ENCODE measurements at places on chromosomes 2 and 18. TPM values are rescaled to one million over a fixed set of nuclear protein-coding genes. Genes with fewer than 3 reads are reported as not detected.

GRCh38 chr2:229611360-229611759 lies 103.0 kb downstream of the DNER start:
- DNase-seq = no peak
- peaks cover 8% of the 10 kb centered on the region for H3K4me1 ChIP-seq
- no peak overlapping the region for H3K4me3 ChIP-seq
- H3K27ac ChIP-seq = no peak overlapping the region
- H3K36me3 ChIP-seq = no peaks in the 10 kb centered on the region
- peaks cover 3% of the 10 kb centered on the region for H3K27me3 ChIP-seq

- H3K27me3 ChIP-seq = no peaks in the 10 kb centered on the region
- H3K36me3 ChIP-seq = peaks cover 43% of the 10 kb centered on the region
- H3K27ac ChIP-seq = no peak overlapping the region
- H3K4me3 ChIP-seq = no peak overlapping the region
Observed at GRCh38 chr18:23540867-23541266, 37.6 kb downstream of the RMC1 start.

- peak overlapping the region; percentile 92 for H3K4me3 ChIP-seq
- H3K36me3 ChIP-seq = peaks cover 49% of the 10 kb centered on the region
- peaks cover 33% of the 10 kb centered on the region for H3K4me1 ChIP-seq
- no peak for DNase-seq
- no peaks in the 10 kb centered on the region for H3K27me3 ChIP-seq
Observed at GRCh38 chr2:171432969-171433762, 624 bp downstream of the METTL8 start.

- peaks cover 12% of the 10 kb centered on the region for H3K36me3 ChIP-seq
- H3K4me3 ChIP-seq = no peak overlapping the region
- H3K4me1 ChIP-seq = peaks cover 12% of the 10 kb centered on the region
Observed at GRCh38 chr2:75614162-75614651, 32.4 kb upstream of the MRPL19 start.

- DNase-seq = no peak
- peaks cover 43% of the 10 kb centered on the region for H3K36me3 ChIP-seq
- H3K4me1 ChIP-seq = no peaks in the 10 kb centered on the region
- H3K27me3 ChIP-seq = peaks cover 1% of the 10 kb centered on the region
- no peak overlapping the region for H3K4me3 ChIP-seq
Observed at GRCh38 chr2:227536445-227536844, 62.2 kb upstream of the SCYGR2 start.

GRCh38 chr2:132429941-132430573 lies 13.5 kb downstream of the GPR39 start:
- H3K27me3 ChIP-seq = peaks cover 4% of the 10 kb centered on the region
- no peak overlapping the region for H3K27ac ChIP-seq
- H3K36me3 ChIP-seq = peaks cover 29% of the 10 kb centered on the region

DNA sequence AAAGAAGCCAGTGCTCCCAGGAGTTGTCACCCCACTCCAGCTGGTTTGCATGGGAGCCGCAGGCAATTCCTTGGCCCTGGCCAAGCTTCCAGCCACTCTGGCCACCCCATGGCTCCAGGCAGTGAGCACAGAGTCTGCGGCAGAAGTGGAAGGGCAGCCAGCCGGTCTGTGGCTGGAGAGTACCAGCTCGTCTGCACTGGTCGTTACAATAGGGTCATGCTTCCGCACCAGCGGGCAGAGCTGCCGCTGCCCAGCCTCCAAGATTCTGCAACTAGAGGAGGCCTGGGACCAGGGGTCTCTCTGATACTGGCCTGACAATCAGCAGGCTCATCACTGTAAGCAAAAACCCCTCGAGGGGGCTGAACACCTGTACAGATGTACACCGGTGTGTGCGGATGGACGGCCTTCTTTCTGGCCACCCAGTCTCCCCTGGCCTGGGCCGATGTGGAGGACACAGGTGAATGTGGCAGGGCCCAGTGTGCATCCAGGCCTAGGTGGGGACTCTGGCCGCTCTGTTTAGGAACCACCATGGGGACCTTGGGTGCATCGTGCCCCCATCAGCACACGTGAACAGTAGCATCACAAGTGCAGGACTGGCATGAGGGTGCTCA lies 51.9 kb upstream of the ODC1 start:
- DNase-seq = no peak
- no peaks in the 10 kb centered on the region for H3K36me3 ChIP-seq
- no peak overlapping the region for H3K4me3 ChIP-seq
- peaks cover 18% of the 10 kb centered on the region for H3K4me1 ChIP-seq

DNA sequence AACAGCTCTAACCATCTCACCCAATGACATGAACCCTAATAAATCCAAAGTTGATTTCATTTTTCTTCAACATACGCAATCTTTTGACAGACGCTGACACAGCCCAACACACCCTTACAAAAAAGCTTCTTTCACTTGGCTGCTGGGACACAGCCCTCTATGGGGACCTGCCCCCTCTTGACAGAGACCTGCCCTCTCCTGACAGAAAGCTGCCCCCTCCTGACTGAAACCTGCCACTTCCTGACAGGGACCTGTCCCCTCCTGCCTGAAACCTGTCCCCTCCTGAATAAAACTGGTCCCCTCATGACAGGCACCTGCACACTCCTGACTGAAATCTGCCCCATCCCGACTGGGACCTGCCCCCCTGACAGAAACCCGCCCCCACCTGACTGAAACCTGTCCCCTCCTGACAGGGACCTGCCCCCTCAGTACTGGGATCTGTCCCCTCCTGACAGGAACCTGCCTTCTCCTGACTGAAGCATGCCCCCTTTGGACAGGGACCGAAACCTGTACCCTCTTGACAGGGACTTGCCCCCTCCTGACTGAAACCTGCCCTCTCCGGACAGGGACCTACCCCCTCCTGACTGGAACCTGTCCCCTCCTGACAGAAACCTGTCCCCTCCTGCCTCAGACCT lies 87.9 kb downstream of the PXDN start:
- H3K4me3 ChIP-seq = no peak overlapping the region
- peaks cover 25% of the 10 kb centered on the region for H3K36me3 ChIP-seq
- no peaks in the 10 kb centered on the region for H3K4me1 ChIP-seq
- peaks cover 7% of the 10 kb centered on the region for H3K27me3 ChIP-seq

GRCh38 chr2:12694990-12695774 lies 21.6 kb upstream of the TRIB2 start:
- H3K4me3 ChIP-seq = no peak overlapping the region
- peaks cover under 1% of the 10 kb centered on the region for H3K4me1 ChIP-seq
- H3K36me3 ChIP-seq = peaks cover 7% of the 10 kb centered on the region
- no peak overlapping the region for H3K27ac ChIP-seq

DNA sequence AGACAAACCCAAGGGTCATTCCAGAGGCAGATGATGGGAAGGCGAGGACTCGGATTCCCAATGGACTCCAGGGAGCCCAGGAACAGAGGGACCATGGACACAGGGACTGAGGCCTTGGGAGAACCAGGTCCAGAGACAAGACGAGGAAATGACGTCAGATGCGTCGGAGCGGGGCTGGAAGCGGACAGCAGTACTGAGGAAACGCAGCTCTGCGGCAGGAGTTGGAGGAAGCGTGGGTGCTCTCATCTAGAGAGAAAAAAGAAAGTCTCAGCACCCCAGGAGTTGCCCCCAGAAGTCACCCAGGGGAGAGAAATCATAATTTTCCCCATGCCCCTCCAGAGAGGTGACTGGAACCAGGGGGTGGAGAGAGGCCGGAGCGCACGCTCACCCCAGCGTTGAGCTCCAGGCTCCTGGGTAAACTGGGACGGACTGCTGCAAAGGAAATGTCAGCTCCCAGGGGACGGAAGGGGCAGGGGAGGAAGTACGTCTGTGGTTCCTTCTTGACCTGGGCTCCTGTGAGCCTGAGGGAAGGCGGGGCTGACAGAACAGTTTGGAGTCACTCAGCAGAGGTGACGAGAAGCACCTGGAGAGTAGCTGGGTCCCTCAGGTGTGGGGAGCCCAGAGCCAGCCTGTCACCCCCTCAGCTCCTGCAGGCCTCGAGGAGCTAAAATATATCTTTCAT lies 44.7 kb downstream of the CMPK2 start:
- DNase-seq = no peak
- peaks cover 1% of the 10 kb centered on the region for H3K27me3 ChIP-seq
- no peaks in the 10 kb centered on the region for H3K4me1 ChIP-seq
- H3K36me3 ChIP-seq = peaks cover 6% of the 10 kb centered on the region

DNA sequence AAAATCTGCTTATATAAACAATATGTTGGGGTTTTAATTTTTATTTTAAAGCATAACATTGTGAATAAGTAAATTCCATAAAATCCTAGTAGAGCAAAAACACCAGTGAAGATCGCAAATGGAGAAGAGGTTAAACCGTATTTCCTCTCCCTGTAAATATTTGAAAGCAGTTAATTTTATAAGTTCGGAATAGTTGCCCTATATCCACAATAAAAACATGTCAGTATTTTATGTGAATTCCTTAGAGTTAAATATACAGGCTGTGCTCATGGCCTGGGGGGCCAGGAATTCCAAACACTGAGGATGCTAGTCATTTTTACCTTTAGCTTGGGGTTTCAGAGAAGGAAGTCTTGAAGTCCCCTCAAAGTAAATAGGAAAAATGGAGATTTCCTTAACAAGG lies 135.0 kb downstream of the FIGN start:
- no peak overlapping the region for H3K27ac ChIP-seq
- peak; percentile 13 for DNase-seq
- H3K27me3 ChIP-seq = no peaks in the 10 kb centered on the region
- H3K4me1 ChIP-seq = peaks cover 47% of the 10 kb centered on the region
- no peak overlapping the region for H3K4me3 ChIP-seq

- no peak overlapping the region for H3K4me3 ChIP-seq
- no peak for DNase-seq
- H3K36me3 ChIP-seq = no peaks in the 10 kb centered on the region
Observed at GRCh38 chr2:223647258-223647952, 45.2 kb upstream of the SCG2 start.

- H3K36me3 ChIP-seq = peaks cover 25% of the 10 kb centered on the region
- peak overlapping the region; percentile 73 for H3K4me3 ChIP-seq
- H3K4me1 ChIP-seq = peaks cover 49% of the 10 kb centered on the region
- peak overlapping the region; percentile 80 for H3K27ac ChIP-seq
Observed at GRCh38 chr18:3014503-3015203, 1.7 kb upstream of the LPIN2 start.

DNA sequence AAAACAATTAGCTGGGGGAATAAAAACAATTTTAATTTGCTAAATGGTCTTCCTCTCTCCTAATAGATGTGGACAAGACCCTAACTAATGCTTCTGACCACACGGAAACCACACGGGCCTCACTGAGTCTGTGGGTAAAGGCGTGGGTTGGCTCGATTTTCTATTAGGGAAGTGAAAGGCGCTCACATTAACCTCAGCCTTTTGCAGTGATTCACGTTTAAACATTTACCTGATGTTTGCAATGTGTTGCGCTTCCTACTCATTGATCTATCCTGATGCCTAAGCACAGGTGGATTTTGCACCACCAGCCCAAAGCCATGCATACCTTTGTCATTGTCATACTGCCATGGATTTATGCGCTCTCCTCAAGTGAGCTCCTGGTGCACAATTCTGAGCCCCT lies 35.6 kb upstream of the NRP2 start:
- no peaks in the 10 kb centered on the region for H3K36me3 ChIP-seq
- no peak overlapping the region for H3K4me3 ChIP-seq
- H3K4me1 ChIP-seq = peaks cover 33% of the 10 kb centered on the region

DNA sequence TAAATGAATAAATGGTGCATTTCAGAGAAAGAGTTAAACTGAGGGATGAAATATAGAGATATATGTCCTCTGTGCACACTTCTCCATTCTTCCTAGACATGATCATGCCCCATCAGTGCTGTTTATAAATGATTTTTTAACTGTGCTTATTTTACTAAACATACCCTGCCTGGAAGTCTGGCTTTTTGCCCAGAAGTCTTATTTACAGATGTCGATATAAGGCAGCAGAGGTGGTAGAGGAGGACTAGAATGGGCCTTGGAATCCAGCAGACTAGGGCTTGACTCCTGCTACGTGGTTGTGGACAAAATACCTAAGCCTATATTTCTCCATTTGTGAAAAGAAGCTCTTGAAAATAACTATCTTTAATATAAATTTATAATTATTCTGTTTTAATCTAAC lies 355.5 kb downstream of the RAD51AP2 start:
- DNase-seq = no peak
- H3K27ac ChIP-seq = no peak overlapping the region
- H3K4me3 ChIP-seq = no peak overlapping the region
- H3K27me3 ChIP-seq = no peaks in the 10 kb centered on the region
- no peaks in the 10 kb centered on the region for H3K36me3 ChIP-seq

DNA sequence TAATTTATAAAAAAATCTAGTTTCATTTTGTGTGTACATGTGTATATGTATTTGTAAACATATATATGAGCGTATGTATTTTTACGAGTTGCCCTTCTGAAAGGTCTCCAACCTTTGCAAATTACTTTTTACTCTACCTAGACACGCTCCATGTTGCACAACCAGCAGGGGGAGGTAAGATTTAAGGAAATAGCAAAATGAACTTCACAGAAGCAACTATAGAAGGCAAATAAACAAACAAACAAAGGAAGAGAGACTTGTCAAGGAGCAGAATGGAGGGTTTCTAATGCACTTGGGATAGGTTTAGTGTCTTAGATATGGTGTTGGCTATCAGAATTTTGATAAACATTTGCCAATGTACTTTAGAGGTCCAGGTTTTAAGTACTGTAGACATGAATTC lies 820.5 kb upstream of the POU3F3 start:
- H3K4me3 ChIP-seq = no peak overlapping the region
- H3K27me3 ChIP-seq = no peaks in the 10 kb centered on the region
- H3K4me1 ChIP-seq = no peaks in the 10 kb centered on the region
- no peaks in the 10 kb centered on the region for H3K36me3 ChIP-seq
- no peak overlapping the region for H3K27ac ChIP-seq
- DNase-seq = no peak

GRCh38 chr18:32372381-32373061 lies 98.2 kb downstream of the GAREM1 start:
- H3K36me3 ChIP-seq = no peaks in the 10 kb centered on the region
- no peak overlapping the region for H3K4me3 ChIP-seq
- H3K4me1 ChIP-seq = no peaks in the 10 kb centered on the region
- H3K27ac ChIP-seq = no peak overlapping the region

GRCh38 chr2:25347205-25347815 lies 5.6 kb upstream of the DNMT3A start:
- no peak overlapping the region for H3K27ac ChIP-seq
- H3K4me1 ChIP-seq = peaks cover 22% of the 10 kb centered on the region
- H3K4me3 ChIP-seq = no peak overlapping the region
- no peaks in the 10 kb centered on the region for H3K36me3 ChIP-seq
- no peak for DNase-seq

DNA sequence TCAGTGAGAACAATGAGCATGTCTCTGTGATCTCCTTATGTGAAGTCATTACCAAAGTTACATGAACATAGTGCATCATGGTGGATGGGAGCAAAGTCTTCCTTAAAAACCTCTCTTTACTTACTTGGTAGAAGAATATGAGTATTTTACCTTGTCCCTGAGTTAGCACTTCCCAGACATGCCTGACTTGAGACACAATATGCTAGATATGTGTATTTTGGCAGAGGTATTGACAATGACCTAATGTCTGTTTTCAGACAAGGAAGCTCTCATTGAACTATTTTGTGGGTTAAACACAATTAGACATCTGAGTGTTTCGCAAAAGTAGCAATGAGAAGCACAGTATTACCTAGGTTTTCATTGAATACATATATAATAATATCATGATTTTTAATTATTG lies 99.1 kb upstream of the MC4R start:
- no peak overlapping the region for H3K27ac ChIP-seq
- H3K36me3 ChIP-seq = no peaks in the 10 kb centered on the region
- H3K4me1 ChIP-seq = no peaks in the 10 kb centered on the region
- no peaks in the 10 kb centered on the region for H3K27me3 ChIP-seq

The DES gene
- total RNA-seq = not detected

The AOX1 gene
- total RNA-seq = 46.7 TPM

The LCT gene
- total RNA-seq = not detected

The BOLL gene
- not detected for total RNA-seq

The ADAM23 gene
- 0.57 TPM for total RNA-seq

The ANKAR gene
- total RNA-seq = 1.8 TPM

The ZC3H6 gene
- 6.1 TPM for total RNA-seq

The DCDC2C gene
- total RNA-seq = not detected

The CENPA gene
- 6.3 TPM for total RNA-seq

The ANKRD30B gene
- total RNA-seq = not detected

The CYP1B1 gene
- total RNA-seq = not detected

The VAMP5 gene
- 86.0 TPM for total RNA-seq

Data from HFFc6 (cell line).